ENCODE measurements at places on chromosomes 4 and X.

DNA sequence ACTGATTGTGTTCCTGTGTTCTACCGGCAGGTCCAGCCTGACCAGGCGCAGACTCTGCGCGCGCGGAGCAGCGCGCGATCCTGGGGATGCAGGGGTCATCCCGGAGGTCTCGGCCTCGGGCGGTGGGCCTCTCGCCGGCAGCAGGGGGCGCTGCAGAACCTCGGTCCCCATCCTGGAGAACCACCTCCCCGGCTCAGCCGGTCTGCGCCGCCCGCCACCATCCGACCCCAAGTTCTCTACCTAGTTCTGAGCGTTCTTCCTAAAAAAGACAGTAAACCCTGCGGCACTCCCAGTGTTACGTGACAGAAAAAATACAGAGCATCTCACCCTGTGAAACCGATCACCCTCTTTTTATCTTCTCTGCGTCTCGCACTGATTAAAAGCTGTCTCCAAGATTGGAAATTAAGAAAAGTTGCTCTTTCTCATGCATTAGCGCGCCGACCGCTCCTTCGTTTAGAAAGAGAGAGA lies 1.6 kb downstream of the TRPC3 start:
- DNase-seq: no peak

- no peak for DNase-seq
Observed at GRCh38 chrX:41634284-41634683, 54.5 kb upstream of the GPR34 start.

DNA sequence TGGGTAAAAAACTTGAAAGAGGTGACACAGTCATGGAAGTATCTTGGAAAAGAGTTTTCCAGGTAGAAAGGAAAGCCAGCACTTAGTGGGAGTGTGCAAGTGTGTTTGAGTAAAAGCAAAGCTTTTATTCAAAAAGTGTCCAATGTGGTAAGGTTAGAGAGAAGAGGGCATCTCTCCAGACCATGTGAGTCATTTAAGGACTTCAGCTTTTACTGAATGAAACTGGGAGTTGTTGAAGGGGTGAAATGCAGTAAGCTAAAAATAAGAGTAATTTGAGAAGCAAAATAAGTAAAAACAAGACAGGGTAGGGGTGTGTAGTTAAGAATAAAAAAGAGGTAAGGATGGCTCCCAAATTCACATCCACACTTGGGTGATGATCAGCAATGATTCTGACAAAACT lies 238.9 kb downstream of the SLC7A11 start:
- DNase-seq: no peak

- no peak for DNase-seq
Observed at GRCh38 chr4:138611721-138612120, 369.6 kb upstream of the SLC7A11 start.

DNA sequence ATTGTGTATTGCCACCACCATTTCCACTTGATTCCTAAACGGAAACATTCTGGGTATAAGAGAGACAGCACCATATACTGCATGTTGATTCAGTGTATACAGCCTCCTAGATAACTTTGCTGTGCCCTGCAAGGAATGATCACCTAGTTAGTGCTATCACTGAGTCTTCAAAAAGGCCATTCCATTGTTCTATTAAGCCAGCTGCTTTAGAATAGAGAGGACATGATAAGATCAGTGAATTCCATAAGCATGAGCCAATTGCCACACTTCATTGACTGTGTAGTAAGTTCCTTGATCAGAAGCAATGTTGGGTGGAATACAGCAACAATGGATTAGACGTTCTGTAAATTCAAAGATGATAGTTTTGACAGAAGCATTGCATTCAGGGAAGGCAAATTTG lies 1047.3 kb downstream of the PCDH18 start:
- no peak for DNase-seq

GRCh38 chrX:40573763-40574162 lies 7.0 kb upstream of the ATP6AP2 start:
- peak; percentile 77 for DNase-seq

DNA sequence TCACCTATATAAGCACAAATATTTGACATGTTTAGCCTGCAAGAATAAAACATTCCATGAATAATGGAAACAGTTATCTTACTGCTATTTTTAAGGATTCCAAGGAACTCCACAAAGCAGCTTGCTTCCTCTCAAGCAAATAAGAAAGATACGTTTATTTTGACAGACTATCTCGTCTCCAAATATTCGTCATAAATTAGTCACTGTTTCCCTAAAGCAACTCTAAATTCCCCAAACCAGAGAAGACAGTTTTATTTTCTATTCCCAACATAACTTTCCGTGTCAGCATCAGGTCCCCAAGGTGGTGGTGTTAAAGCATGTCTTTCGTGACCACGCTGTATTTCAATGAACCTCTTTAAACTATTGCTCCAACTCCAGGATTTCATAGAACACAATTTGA lies 24.3 kb upstream of the DKK2 start:
- no peak for DNase-seq

DNA sequence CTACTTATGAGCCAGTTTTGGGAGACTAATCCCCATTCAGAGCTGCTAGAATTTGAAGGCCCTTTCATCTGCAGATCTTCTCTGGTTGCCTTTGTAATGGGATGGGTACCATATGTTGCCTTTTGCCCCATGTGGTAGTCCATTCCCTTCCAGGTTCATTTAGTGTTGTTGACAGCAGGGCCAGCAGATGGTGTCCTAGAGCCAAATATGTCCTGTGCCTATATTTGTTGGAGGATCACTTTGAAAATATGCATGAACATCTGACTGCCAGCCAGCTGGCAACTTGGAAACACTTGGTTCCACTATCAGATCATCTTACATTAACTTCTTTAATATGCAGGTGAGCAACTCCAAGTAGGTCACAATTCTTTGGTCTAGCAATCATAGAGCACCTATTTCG lies 30.4 kb downstream of the CFAP299 start:
- peak; percentile 71 for DNase-seq

DNA sequence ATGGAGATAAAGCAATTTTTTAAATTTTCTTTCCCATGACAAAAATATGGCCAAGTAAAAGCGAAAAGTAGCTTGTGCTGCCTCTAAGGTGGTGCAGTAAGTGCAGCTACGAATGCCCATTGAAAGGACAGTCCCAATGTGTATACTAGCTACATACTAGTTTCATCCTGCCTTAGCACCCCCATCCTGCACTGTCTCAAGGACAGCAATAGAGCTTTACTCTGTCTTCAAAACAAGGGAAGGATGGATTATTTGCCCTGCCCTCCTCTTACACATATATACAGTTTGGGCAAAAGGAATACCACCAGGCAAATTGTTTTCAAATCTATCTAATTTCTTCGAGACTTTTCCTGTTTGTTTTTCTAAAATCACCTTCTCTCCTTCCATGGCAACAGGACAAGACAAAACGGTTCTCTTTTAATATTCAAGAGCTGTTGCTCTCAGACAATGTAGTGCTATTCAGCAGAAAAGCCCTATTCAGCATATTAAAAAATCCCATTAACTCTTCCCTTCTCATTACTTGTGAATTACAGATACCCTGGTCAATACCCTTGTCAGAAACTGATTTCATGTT lies 75.1 kb upstream of the SLC7A11 start:
- DNase-seq: no peak

DNA sequence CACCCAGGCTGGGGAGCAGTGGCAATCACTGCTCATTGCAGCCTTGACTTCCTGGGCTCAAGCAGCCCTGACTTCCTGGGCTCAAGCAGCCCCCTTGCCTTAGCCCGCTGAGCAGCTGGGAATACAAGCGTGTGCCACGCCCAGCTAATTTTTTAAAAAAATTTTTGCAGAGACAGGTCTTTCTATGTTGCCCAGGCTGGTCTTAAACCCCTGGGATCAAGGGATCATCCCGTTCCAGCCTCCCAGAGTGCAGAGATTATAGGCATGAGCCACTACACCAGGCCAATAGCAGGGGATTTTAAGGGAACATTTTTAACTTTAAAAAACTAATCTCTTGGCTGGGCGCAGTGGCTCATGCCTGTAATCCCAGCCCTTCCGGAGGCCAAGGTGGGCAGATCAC lies 5.3 kb upstream of the SLC34A2 start:
- DNase-seq: no peak

DNA sequence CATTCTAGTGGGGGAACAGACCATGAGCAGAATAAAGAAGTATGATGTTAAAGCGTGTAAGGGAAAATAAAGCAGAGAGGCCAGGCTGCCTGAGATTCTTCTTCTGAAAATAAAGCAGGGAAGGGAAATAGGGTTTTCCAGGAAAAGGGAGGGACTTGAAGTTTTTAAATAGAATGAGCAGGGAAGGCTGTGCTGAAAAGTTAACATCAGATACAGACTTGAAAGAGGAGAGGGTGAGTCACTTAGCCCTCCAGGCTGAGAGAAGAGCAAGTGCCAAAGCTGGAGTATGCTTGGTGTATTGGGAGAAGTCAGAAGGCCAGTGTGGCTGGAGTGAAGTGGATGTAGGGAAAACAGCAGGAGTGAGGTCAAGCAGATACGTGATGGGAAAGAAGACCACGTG lies 10.0 kb upstream of the PLK4 start:
- DNase-seq: no peak

DNA sequence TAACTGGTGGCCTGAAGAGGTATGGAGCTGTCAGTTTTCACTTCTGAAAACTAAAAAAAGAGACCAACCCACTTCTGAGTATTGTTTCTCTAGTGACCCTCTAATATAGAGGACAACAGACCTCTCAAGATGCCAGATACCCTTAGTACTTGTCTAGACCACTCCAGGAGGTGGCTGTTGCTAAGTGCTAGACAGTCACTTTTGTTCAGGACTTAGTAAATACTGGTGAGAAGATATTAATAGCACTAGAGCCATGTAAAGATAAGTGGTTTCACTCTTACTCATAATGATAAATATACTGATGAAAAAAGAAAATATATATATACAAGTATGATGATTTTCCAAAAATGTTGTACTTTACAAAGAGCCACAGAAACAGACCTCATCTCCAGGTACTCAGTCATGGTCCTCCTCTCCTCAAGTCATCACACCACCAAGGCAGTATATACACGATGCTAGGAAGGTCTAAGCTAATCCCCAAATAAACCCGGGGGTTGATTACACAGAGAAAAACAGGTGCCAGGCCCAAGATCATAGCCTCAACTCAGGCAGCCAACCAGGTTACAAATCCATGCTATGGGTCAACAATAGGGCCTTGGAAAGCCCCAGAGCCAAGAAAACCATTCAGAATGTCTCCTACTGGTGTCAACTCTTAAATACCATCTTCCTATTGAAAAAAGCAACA lies 66.9 kb downstream of the ARHGEF9 start:
- DNase-seq: no peak

All from NCI-H524 treated with DMSO at 0.1 percent for 48 hours (cell line).